Muscle of back (tissue), 13 donors: ENCODE measurements at places on chromosomes 2 and 18. TPM values are rescaled to one million over a fixed set of nuclear protein-coding genes. Genes with fewer than 3 reads are reported as not detected.

The SNTG2 gene
- polyA plus RNA-seq = 0.45 TPM

The BOLL gene
- polyA plus RNA-seq = 1.2 TPM

GRCh38 chr2:33528441-33528950 lies 52.0 kb downstream of the RASGRP3 start:
- DNase-seq = no peak

DNA sequence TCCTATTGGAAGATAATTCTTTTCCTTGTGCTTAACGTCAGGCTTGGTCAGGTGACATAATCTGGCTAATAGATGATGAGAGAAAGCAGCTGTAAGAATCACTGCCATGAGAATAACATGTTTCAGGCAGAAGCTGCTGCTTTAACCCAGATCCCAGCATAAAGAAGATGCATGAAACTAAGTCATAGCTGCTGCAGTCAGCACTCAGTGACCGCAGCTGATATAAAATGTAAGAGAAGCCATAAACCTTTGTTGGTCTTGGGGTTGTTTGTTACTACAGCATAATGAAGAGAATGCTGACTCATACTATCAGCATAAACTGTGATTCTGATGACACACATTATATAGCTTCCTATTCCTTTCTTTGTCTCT lies 274.3 kb upstream of the TRIB2 start:
- no peak for DNase-seq
